ENCODE measurements at places on chromosomes 11 and 22.

DNA sequence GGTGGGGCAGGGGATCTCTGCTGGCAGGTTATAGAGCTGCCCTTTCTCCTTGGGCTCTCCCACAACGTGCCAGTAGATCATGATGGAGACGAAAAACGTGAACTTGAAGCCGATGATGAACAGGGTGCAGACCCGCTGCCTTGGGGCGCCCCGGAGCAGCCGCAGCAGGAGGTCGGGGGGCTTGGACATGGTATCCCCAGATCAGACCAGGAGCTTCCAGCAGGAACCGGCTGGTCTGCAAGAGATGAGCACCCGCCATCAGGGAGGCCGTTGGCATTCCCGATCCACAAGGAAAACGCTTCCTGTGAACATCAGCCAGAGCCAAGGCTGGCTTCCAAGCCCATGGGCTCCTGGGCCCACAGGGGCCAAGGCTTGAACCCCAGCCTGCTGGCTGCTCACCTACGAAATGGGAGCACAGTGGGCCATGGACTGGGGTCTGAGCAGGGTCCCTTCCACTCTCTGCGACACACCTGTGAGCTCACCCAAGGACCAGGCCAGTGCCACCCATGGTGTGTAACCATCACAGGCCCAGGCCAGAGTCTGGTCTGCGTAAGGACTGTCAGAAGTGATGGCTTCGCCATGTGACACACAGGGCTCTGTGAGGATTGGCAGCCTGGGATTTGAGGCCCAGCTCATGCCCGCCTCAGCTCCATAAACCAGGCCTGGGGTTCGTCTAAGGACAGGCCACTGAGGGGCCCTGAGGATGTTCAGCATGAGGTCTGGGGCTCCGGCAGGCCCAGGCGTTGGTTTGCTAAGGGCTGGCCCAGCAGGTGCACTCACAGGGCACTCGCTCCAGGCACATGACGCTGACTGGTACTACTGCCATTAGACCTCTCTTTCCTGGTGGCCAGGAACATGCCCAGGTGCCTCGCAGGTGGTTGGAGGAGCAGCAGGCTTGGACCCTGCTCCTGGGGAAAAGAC is 26.6 kb downstream of the A4GALT start:
- no peak for DNase-seq

GRCh38 chr11:86627776-86628455 is 44.5 kb downstream of the ME3 start:
- DNase-seq: no peak

DNA sequence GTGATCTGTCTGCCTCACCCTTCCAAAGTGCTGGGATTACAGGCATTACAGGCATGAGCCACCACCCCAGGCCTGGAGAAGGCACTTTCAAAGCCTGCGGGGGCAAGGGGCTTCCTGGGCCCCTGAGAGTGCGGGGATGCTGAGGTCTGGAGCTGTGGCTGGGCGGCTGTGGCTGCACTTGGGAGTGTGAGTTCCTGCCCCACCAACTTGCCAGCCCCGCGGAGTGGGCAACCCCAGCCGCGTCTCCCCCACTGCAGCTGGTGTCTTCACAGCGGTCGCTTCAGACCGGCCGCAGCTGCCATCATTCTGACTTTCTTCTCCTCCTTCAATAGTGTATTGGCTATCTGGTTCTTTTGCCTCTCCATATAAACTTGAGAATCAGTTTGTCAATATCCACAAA is 10.7 kb upstream of the MAP6 start:
- DNase-seq: no peak

GRCh38 chr22:17964643-17965042 is 59.7 kb downstream of the MICAL3 start:
- DNase-seq: no peak

DNA sequence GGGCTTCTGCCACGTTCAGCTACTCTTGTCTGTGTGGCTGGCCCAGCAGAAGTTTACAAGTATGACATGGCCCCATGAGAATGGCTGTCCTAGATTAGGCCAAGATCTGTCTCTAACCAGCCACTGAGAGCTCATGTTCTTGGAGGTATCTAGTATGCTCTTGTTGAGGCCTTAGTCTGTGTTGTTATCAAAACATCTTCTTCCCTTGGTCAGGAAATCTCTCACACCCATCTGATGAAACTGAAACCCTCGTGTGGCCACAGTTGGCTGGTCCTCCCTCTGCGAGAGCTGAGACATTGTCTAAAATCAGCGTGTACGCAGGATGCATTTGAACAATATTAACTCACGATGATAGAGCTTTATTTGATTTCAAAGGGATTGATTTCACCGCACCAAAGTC is 109.0 kb upstream of the NNMT start:
- DNase-seq: no peak

GRCh38 chr11:77454867-77455655 is 18.8 kb downstream of the PAK1 start:
- no peak for DNase-seq

Measured in activated T-cell treated with anti-CD3 and anti-CD28 coated beads, Interleukin-2, amount 50 U/mL, for 48 hours (primary cell).